ENCODE measurements at places on chromosomes 1 and 21.

GRCh38 chr1:204853436-204853835, 17.2 kb upstream of the NFASC start:
- no peak for DNase-seq

- no peak for DNase-seq
Observed at GRCh38 chr1:206960676-206961386, 9.4 kb downstream of the FCAMR start.

DNA sequence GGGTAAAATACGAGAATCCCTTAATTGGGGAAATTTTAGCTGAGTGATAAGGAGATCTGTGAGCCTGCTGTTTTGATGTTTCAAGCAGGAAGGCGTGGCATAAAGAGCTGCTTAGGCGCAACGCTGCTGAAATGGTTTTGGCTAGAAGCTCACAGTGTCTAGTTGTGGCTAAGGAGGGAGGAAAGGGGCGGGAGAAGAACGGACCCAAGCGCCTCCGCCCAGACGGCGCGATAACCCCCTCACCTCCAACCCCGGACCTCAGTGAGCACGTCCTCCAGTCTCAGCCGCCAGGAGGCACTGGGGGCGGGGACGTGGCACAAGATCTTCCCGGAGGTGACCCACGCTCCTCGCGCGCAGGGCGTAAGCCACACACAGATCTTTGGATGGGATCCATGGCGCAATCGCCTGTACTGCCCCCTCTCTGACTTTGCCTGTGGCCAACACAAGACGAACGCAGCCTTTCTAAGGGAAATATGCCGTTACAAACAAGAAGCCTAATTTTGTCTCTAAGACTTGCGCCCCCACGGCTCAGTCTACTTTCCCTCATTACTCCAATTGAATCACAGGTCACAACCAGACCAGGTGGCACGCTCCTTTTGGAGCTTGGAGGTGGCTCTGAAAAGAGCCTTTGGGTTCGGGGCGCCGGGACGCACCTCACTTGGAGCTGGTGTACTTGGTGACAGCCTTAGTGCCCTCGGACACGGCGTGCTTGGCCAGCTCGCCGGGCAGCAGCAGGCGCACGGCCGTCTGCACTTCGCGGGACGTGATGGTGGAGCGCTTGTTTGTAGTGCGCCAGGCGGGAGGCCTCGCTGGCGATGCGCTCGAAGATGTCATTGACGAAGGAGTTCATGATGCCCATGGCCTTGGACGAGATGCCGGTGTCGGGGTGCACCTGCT, 23.4 kb upstream of the RNF187 start:
- DNase-seq: no peak

DNA sequence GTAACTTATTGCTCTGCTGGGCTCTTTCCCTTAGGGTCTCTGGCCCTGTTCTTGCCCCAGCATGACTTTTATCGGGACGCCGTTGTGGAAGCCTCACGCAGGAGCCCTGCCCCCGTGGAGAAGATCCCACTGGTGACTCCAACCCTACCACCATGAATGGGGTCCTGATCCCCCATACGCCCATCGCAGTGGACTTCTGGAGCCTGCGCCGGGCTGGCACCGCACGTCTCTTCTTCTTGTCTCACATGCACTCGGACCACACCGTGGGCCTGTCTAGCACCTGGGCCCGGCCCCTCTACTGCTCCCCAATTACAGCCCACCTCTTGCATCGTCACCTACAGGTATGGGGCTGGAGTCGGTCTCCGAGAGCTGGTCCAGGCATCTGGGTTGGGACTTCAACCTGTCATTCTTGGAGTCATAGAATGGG, 322 bp downstream of the DCLRE1B start:
- DNase-seq: no peak

DNA sequence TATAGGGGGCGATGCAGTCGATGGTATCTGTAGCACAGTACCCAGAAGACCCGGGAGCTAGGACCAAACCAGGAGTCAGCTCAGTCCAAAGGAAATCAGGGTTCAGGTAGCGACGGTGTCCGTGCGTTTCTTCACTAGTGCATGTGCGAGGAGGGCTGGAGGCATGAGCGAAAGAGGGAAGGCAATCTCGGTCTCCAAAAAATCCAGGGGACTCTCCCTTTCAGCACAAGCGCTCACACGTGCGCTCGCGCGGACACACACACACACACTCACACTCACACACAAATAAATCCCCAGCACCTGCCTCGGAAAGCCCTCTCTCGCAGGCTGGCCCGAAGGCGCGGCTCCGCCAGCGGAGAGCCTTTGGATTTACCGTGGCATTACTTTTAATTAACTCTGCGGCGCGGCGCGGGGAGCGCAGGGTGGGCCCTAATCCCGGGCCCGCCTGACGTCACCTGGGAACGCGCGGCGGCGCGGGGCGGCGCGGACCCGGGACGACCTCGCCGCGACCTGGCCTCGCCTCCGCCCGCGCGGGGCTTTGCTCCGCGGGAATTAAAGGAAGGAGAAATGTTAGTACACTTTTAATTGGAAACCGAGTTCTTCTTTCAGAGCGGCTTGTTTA, 121.2 kb downstream of the LMX1A start:
- no peak for DNase-seq

- no peak for DNase-seq
Observed at GRCh38 chr1:62794053-62794452, 10.1 kb downstream of the ATG4C start.

DNA sequence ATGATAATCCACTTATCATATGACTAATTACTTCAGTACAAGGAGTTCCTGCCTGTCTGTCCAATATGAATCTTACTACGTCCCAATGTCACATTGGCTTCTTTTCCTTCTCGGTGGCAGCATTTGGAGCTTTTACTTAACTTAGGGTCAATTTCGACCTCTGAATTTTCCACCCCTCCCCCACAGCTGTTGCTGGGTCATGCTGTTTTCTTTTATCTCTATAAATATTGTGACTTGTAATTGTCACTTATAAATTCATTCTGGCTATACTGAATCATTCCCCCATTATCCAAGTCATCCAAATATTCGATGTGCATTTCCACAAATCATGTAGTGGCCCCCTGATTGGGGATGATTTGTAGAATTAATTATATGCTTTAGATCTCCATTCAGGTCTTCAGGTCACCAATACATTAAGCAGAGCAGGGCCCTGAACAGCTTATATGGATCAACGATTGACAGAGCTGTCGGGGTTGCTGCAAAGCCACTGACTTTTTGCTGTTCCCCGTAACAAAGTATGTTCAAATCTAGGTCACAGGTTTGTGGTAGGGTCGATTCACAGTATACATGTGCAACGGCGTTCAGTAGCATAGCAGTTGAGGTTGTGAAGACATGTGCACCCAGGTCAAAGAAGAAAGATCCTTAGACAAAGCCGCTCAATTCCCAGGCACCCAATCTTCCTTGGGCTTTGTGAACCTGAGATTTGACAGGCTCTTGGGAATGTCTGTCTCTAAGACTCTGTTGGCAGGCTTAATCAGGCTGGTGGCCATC, 18.3 kb upstream of the RNU1-4 start:
- no peak for DNase-seq

- no peak for DNase-seq
Observed at GRCh38 chr1:65393347-65393746, 27.1 kb upstream of the LEPR start.

- no peak for DNase-seq
Observed at GRCh38 chr1:45924736-45925135, 121.3 kb downstream of the MAST2 start.

DNA sequence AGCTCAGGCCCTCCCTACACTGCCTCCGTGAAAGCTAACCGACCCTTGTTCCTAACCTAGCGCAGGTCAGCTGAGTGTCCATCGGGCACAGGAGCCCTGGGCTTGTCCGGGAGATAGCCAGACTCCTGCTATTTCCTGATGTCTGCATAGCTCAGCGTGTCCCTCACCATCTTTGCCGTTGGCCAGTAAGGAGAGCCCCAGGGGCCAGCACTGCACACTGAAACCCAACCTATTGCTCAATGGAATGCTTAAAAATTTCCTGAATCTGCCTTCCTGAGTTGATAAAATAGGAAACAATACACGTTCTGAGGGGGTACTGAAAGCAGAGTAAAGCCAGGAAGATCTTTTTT, 2.2 kb downstream of the RUNX1 start:
- no peak for DNase-seq

DNA sequence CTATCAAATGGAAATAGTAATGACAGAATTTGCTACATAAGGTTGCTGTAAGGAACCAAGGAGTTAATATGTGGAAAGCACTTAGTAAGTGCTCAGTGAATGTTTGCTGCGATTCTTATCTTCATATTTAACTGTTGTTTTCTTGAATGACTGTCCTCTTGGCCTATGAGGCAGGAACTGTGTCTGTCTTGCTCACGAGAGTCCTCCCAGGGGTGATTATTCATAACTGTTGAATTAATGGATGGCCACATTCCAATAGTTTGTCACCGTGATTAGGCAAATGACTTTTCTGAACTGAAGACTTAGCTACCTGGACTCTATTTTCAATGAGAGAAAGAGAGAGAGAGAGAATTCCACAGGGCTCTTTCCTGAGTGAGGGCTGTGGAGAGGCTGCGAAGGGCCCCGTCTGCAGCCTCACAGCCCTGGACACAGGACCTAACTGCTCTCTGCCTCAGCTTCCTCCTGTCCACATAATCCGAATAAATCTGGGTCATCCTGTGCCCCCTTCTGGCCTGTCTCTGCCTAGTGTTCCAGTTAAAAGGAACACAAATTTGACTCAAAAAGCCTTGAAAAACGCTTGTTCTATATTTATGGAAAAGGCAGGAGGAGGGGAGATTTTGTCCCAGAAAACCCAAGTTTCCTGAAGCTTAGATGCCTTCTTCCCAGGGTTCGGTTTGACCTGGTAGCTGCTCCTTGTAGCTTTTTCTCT, 8.5 kb downstream of the EDN2 start:
- no peak for DNase-seq

DNA sequence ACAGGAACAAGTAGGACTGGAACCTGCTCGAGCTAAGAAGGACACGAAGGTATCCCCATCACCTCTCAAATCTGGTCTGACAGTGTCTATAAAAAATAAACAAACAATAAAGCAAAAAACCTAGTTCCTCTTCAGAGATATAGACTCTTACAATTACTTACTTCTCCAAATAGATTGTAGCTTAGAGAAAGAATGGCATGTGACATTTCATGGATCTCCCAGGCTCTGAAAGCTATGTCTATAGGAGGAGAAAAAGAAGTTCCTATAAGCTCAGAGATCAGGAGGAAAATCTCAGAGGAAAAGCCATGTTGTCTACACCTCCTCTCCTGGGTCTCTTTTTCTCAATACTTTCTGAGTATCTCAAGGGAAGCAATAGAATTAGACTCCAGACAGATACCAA, 12.3 kb upstream of the OR10J5 start:
- DNase-seq: no peak

DNA sequence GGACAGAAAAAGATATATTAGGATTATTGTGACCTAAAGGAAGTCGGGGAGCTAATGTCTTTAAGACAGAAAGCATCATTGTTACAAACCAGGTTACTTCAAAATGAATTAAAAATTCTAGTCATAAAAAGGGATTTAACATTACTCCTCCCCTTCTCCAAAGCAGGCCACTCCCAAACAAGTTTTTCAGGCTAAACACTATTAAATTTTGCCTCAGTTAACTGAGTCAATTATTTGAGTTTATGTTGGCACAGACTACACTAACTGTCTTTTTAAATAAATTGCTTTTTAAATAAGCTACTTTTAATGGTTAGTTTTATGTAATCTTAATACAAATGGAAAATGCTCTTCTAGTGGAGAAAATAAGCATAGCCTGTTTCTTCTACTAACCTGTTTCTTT, 395.0 kb upstream of the DUSP10 start:
- DNase-seq: no peak

DNA sequence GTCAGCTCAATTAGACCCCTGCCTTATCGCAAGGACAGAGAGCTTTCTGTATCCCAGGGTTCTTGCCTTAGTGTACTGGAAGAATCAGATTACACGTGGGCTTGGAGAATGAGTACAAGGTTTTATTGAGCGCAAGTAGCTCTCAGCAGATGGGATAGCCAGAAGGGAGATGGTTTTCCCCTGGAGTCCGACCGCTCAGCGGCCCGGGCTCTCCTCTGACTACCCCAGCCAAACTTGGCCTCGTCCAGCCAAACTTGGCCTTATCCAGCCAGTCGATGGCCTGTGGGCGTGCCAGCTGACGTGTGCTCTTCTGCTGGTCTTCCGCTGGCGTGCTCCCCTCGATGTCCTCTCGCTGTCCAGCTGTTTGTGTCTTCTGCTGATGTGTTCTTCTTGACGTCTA, 136.9 kb downstream of the SYT14 start:
- DNase-seq: no peak

- no peak for DNase-seq
Observed at GRCh38 chr1:34983700-34984355, 1.3 kb downstream of the TMEM35B start.

DNA sequence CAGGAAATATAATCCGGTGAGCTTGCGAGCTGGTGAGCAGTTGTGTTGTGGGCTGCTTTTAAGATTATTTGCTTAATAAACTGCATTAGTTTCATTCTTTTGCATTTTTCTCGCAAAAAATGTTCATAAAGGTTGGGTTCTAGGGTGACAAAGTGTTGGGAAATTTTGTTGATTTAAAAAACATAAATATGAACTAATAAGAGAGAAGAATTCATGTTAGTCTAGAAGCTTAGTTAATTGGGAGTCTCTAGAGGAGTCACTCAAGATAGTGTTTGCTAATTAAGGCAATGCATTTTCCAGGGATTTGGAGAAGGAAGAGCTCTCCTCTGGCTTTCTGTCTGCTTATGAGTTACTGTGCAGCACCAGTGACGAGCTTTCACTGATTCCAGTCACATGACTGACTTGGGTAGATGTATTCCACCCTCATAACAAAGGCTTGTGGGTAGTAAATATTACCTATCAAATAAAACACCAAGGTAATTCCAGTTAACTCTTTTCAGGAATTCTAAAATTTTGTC, 417.0 kb downstream of the PTBP2 start:
- DNase-seq: no peak

- DNase-seq: no peak
Observed at GRCh38 chr21:18622383-18622782, 218.8 kb upstream of the TMPRSS15 start.

- DNase-seq: no peak
Observed at GRCh38 chr1:26721669-26722355, 26.0 kb downstream of the ARID1A start.

- no peak for DNase-seq
Observed at GRCh38 chr1:184910691-184911091, 63.6 kb downstream of the NIBAN1 start.

DNA sequence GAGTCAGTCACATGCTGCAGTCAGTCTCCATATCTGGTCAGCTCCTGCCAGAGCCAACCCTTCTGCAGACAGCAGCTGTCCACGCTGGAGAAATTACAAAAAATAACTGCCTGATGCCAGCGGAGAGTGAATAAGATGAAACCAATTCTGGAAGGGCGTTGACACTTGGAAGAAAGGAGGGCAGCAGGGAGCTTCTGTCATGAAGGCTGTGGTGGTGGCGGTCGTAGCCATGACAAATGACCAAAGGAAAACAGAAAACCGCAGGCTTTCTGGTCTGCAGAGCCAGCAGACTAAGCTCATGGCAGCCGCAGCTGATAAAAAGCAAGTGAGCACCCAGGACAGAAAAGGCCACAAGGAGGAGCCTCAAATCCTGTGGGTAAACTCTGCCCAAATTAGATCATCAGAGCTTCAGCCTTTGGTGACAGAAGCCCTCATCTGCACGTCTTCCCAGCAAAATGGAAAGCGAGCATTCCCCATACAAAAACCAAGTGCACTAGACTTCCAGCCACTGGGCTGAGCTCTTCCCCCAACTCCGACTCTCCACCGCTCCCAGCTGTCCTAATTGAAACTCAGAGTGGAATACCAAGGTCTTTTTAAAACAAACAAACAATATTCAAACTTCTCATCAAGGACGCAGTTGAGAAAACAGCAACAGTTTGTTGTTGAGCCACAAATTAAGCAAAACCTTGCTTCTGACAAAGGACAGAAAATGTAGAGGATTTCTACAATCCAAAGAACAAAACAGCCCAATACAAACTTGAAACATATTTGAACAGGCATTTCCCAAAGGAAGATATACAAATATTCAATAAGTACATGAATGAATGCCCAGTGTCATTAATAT, 28.7 kb downstream of the RSPH1 start:
- no peak for DNase-seq

Measured in Panc1 (cell line).